ENCODE measurements at places on chromosomes 16 and 17.
A peak's percentile ranks its signal among the peaks of the same experiment; 100 is the strongest.

DNA sequence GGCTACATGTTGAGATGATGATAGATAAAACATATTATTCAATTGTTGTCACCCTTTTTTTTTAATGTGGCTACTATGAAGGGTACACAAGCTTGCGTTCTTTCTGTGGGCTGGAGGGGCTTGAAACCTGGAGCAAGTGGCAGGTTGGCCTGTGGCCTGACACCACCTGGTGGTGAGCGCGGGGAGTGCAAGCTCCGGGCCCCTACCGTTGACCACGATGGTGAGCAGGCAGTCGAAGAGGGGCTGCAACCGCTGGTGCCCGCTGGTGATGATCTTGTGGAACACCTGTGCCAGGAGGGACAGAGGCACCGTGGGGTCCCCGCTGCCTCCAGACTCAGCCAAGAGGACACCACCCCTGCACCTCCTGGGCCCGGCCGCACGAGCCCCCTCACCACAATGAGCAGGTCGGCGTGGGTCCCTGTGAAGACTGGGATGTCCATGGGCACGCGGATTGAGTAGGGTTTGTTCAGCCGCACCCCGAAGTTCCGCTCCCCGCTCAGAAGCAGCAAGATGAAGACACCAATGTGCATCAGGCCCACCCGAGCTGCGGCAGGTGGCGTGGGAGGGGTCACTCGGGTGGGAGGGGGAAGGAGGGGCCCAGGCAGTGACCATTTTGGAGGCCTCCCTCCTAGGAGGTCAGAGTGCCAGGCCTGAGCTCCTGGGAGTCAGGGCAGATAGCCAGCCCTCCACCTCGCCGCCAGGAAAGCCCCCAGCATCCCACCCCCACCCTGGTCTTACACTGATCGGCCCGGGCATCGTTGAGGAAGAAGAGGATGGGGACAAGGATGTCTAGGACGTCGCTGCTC, 14.4 kb downstream of the HID1 start:
- no peaks in the 10 kb centered on the region for H3K36me3 ChIP-seq
- H3K27me3 ChIP-seq = no peaks in the 10 kb centered on the region
- DNase-seq = peak; percentile 96
- H3K4me3 ChIP-seq = peak overlapping the region; percentile 7
- no peaks in the 10 kb centered on the region for H3K4me1 ChIP-seq
- H3K27ac ChIP-seq = no peak overlapping the region

- H3K36me3 ChIP-seq = no peaks in the 10 kb centered on the region
- no peak overlapping the region for H3K4me3 ChIP-seq
- DNase-seq = no peak
- H3K27me3 ChIP-seq = no peaks in the 10 kb centered on the region
Measured at GRCh38 chr17:70539132-70539924, 370.0 kb downstream of the KCNJ2 start.

DNA sequence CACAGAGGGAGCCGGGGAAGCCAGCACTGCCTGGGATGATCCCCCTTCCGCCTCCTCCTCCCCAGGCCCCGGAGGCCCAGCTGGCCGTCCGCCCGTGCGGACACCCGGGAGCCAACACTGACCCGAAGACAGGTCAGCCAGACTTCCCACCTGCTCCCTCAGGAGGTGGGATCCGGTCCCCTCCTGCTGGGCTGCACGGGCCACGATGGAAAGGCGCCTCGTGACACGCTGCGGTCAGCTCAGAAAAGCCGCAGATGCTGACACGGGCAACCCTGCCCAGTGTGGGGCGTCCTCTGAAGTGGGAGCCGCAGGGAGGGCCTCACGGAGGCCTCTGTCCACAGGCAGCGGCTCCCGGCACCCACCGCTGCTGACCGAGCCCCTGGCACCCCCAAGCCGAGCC, 49.3 kb downstream of the CBFA2T3 start:
- no peak overlapping the region for H3K4me3 ChIP-seq
- H3K27ac ChIP-seq = no peak overlapping the region
- peaks cover 58% of the 10 kb centered on the region for H3K27me3 ChIP-seq
- DNase-seq = no peak
- H3K4me1 ChIP-seq = peaks cover 15% of the 10 kb centered on the region

DNA sequence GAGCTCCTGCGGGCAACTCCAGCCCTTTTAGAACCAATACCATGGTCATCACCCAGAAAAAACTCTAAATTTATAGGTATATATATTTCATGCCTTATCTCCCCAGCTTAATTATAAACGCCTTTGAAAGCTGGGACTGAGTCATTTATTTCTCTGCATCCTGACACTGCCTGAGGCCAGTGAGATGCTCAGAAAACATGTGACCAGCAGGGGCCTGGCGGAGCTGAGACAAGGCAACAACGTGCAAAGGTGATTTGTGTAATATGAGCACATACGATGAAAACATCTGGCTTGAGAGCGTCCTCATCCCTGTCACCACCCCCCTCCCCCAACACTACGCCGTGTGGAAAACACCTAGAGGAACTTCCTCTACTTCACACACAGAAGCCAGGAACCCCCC, 22.7 kb downstream of the NXN start:
- no peaks in the 10 kb centered on the region for H3K36me3 ChIP-seq
- H3K4me3 ChIP-seq = no peak overlapping the region
- peaks cover 3% of the 10 kb centered on the region for H3K4me1 ChIP-seq
- H3K27me3 ChIP-seq = peaks cover 16% of the 10 kb centered on the region

DNA sequence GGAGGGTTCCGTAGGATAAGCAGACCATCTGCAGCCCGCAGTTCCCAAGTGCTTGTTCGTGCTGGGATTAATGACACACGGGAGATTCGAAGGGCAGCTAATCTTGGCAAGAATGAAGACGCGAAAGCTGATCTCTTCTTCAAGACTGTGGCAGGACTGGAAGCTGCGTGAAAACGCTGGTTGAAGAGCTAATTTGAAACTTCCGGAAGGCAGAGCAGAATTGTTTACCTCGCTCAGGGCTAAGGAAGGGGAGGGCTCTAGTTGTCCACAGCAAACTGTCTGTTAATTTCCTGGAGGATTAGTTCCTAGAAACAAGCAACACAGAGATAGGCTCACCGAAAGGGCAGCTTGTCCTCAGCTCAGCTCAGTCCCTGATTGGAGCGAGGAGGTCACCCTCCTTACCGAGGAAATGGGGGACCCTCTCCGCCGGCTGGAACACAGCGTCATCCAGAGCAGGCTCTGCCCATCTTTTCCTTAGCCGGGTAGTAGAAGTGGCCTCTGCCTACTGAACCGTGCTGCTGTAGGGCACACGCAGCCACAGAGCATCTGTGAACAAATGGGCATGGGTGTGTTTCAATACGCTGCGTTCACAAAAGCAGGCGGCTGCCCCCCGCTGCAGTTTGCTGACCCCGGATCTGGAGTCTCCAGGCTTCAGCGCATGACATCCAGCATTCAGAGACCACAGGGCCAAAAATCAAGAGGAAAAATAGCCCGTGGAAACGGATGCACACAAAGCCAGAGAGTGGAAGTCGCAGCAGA, 16.7 kb upstream of the BAIAP2 start:
- H3K27me3 ChIP-seq = peaks cover 10% of the 10 kb centered on the region
- no peak for DNase-seq
- H3K4me3 ChIP-seq = no peak overlapping the region
- H3K27ac ChIP-seq = no peak overlapping the region

GRCh38 chr17:39026980-39027451, 59.8 kb upstream of the FBXO47 start:
- H3K36me3 ChIP-seq = no peaks in the 10 kb centered on the region
- H3K27me3 ChIP-seq = peaks cover 43% of the 10 kb centered on the region
- peak overlapping the region; percentile 41 for H3K4me3 ChIP-seq

- DNase-seq = peak; percentile 98
- H3K27ac ChIP-seq = no peak overlapping the region
- H3K4me1 ChIP-seq = peaks cover 59% of the 10 kb centered on the region
- H3K4me3 ChIP-seq = no peak overlapping the region
- peaks cover 35% of the 10 kb centered on the region for H3K27me3 ChIP-seq
Measured at GRCh38 chr17:79844869-79845600, 5.8 kb upstream of the CBX4 start.

GRCh38 chr17:14803826-14804225, 461.3 kb downstream of the PMP22 start:
- H3K4me1 ChIP-seq = no peaks in the 10 kb centered on the region
- no peaks in the 10 kb centered on the region for H3K36me3 ChIP-seq
- no peak for DNase-seq
- no peaks in the 10 kb centered on the region for H3K27me3 ChIP-seq
- H3K4me3 ChIP-seq = no peak overlapping the region

DNA sequence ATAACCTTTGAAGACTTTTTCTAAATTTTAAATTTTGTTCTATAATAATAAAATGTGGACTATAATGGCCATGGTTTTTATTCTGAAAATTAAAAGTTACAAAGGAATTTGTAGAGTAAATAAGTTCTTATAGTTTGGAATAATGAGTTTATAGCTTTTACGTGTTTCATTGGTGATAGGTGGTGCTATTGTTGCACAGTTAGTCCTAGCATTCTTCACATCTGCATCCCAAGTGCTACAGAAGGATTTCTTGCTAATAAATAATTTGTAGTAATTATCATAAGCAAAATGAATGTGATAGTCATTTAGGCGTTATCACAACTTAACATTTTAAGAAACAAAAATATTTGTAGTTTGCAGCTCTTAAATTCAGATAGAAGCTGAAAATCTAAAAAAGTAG, 67.9 kb downstream of the BCAS3 start:
- H3K27me3 ChIP-seq = no peaks in the 10 kb centered on the region
- H3K4me3 ChIP-seq = no peak overlapping the region
- no peak for DNase-seq
- no peak overlapping the region for H3K27ac ChIP-seq

GRCh38 chr16:67598527-67598926, 36.2 kb downstream of the CTCF start:
- no peaks in the 10 kb centered on the region for H3K36me3 ChIP-seq
- H3K4me1 ChIP-seq = no peaks in the 10 kb centered on the region
- no peak overlapping the region for H3K27ac ChIP-seq
- no peak for DNase-seq

GRCh38 chr17:28371245-28372202, at the start of gene SARM1:
Gene SARM1, plus strand, starts transcription at chr17:28371694. Its CDS starts 339 bp downstream, at chr17:28372033.
- no peaks in the 10 kb centered on the region for H3K27me3 ChIP-seq
- peaks cover 28% of the 10 kb centered on the region for H3K4me1 ChIP-seq
- no peaks in the 10 kb centered on the region for H3K36me3 ChIP-seq
- peak within 1 kb of the TSS; percentile 60 for H3K4me3 ChIP-seq
- peak; percentile 98 for DNase-seq

GRCh38 chr17:74686761-74687160, 26.0 kb downstream of the CD300LF start:
- DNase-seq = no peak
- no peaks in the 10 kb centered on the region for H3K36me3 ChIP-seq
- H3K4me1 ChIP-seq = no peaks in the 10 kb centered on the region
- H3K27ac ChIP-seq = no peak overlapping the region
- H3K27me3 ChIP-seq = no peaks in the 10 kb centered on the region
- no peak overlapping the region for H3K4me3 ChIP-seq

DNA sequence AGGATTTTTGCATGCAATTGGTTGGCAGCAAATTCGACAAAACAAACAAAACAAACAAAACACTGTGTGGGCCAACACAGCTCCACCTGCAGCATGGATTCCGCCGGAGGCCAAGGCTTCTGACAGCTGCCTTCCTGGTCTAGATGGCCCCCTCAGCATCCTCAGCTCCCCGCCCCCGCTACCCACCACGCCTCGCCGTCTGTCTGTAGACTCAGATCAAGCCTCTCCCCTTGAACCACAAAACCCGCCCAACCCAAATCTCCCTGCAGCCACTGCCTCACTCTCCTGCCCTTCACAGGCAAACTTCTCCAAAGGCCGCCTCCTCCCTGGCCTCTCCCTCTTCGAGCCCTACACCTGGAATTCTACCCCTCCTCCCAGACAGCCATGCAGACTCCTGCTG, 57.9 kb downstream of the RTN4RL1 start:
- no peak for DNase-seq
- H3K36me3 ChIP-seq = no peaks in the 10 kb centered on the region
- no peaks in the 10 kb centered on the region for H3K27me3 ChIP-seq
- peaks cover 14% of the 10 kb centered on the region for H3K4me1 ChIP-seq
- no peak overlapping the region for H3K27ac ChIP-seq
- no peak overlapping the region for H3K4me3 ChIP-seq

DNA sequence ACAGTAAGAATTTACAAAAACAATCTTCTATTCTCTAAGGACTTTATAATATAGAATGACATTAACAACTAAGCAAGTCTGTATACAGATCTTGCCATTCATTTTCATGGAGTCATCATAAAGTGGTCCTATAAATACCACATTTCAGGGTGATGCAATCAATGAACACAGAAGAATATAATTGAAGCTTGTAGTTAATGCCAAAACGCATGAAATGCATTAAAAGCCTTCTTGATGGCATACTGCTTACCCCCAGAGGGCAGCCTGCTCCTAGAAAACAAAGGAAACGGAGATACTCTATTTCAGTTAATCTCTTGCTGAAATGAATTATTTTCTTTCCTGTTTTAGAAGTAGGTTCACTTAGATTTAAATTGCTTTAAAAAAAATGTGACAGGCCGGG, 45.2 kb upstream of the STAC2 start:
- no peaks in the 10 kb centered on the region for H3K4me1 ChIP-seq
- peaks cover 28% of the 10 kb centered on the region for H3K36me3 ChIP-seq
- peak overlapping the region; percentile 17 for H3K27ac ChIP-seq
- H3K27me3 ChIP-seq = no peaks in the 10 kb centered on the region

DNA sequence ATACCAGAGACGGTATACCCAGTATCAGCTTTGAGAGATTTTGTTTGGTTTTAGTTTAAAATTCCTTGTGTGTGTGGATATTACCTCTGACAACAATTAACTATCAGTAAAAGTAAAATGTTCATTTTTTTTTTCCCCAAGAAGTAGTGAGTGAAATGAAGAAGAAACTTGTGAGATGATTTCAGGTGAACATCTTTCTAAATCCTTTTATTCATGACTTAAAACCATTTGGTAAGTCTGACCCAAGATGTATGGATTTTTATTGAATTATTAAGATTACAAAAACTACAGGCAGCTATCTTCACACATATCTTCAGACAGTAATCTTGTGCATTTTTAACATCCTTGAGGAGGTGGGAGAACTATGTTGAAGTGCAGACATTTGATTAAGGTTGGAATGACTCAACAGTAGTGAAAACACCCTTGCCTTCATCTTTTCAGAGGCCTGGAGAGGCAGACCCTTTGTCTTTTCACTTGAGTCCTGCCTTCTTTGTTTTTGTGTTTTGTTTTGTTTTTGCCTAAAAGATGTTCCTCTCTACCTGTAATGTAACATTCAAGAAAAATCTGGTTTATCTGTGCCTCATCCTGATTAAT, 240.3 kb upstream of the TBX2 start:
- H3K4me1 ChIP-seq = peaks cover 73% of the 10 kb centered on the region
- peak overlapping the region; percentile 100 for H3K27ac ChIP-seq
- no peaks in the 10 kb centered on the region for H3K27me3 ChIP-seq
- H3K36me3 ChIP-seq = no peaks in the 10 kb centered on the region

DNA sequence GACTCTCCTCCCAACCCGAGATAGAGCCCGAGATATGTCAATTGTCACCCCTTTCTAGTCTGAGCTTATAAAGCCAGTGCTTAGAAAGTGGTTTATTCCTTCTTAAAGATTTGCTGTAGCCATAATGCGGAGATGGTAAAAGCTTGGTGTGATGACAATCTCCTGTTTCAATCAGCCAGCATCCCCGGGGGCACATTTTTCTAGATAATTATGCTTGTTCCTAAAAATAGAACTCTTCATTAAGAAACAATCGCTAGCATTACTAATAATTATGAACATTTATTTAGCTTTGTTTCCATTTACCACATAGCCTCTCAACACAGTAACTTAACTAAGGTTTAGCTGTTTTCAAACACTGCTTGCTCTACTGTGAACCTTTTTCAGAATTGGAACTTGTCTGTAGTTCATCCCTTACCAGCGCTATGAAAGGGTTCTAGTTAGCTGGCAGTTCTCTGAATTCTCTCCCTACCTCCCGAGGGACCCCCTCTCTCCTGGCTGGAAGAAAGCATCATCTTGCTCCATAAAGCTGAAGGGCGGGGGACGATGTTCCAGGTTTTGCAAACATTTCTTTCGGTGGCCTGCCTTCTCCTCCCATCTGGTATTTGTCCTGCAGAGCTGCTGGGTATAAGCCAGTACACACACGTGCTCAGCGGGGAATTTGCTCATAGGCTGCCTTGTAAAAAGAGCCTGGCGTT, 922 bp upstream of the MRPL58 start:
- H3K4me1 ChIP-seq = peaks cover 26% of the 10 kb centered on the region
- H3K27ac ChIP-seq = peak overlapping the region; percentile 88
- no peaks in the 10 kb centered on the region for H3K36me3 ChIP-seq
- H3K27me3 ChIP-seq = no peaks in the 10 kb centered on the region
